ENCODE measurements at places on chromosomes 3 and 15.
A peak's percentile ranks its signal among the peaks of the same experiment; 100 is the strongest.

GRCh38 chr3:171261487-171261886 lies 198.7 kb downstream of the TNIK start:
- DNase-seq: no peak

DNA sequence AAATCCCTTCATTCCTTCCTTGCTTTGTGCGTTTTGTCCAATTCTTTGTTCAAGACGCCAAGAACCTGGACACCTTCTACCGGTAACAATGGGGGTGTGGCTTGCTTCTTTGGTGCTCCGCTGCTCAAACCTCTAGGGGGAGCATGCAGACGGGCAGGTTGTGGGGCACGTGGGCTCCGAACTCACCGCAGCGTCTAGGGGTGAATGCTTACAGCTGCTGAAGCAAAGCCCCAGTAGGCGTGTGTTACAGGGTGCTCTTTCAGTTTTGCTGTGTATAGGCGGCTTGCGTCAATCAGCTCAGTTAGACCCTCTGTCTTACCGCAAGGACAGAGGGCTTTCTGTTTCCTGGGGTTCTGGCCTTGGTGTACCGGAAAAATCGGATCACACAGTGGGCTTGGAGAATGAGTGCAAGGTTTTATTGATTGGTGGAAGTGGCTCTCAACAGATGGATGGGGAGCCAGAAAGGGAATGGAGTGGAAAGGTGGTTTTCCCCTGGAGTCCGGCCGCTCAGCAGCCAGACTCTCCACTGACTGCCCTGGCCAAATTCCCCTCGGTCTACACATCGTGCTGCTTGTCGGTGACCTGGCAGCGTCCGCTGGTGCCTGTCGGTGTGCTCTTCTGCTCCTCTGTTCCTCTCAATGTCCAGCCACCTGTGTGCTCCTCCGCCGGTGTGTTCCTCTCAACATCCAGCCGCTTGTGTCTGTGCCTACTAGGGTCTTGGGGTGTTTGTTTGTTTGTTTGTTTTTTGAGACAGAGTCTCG lies 1.2 kb upstream of the LRRC34 start:
- DNase-seq: peak; percentile 49

GRCh38 chr3:130960139-130960795 lies 66.4 kb downstream of the ASTE1 start:
- no peak for DNase-seq

DNA sequence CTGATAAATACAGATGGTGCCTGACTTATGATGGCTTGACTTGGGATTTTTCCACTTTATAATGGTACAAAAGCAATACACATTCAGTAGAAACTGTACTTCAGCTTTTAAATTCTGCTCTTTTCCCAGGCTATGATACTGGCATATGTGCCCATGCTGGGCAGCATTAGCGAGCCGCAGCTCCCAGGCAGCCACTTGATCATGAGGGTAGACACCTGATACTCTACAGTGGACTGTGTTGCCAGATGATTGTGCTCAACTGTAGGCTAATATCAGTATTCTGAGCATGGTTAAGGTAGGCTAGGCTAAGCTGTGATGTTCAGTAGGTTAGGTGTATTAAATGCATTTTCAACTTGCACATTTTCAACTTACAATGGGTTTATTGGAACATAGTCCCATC lies 17.7 kb upstream of the FEM1B start:
- DNase-seq: no peak

DNA sequence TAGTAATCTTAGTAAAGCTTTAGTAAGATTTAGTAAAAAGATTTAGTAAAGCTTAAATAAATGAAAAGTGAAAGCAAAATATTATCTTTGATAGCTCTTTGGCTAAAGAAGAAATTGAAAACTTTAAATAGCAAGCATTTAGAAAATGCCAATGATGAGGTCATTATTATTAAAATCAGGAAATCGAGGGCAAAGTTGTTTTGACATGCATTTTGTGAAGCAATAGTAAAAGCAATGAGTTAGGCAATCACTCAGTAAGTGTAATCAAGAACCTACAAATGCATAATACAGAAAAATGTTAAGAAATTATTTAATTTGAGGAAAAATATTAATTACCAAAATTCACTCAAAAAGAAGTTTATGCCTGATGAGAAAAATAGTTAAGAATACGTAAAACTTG lies 280.3 kb upstream of the MME start:
- no peak for DNase-seq

DNA sequence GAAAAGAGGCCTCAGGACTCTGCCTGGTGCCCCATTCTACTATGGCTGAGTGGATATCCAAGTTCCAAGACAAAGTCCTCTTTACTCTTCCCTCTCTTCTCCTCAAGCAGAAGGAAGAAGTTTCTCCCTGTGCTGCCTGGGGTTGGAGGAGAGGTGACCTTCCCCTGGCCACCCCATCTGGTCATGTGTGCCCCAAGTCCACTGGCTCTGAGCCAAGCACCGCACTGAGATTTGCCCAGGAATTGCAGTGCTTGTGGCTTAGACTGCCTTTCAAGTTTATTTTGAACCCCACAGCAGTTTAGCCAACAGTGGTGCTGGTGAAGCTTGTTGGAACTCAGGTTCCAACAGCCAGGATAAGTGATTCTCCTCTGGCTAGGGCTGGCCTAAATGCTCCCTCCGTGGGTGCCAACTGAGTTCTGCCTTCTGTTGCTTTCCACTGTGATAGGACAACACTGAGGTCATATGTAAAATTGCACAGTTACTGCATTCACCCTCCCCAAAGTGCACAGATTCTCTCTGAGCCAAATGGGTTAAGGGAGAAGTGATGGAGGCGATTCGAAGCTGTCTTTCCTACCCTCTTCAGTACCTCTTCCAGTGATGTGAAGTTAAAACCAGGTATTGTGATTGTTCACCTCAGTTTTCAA lies 69.9 kb downstream of the TMCO5A start:
- no peak for DNase-seq

- DNase-seq: no peak
Observed at GRCh38 chr3:119598410-119599098, 869 bp downstream of the PLA1A start.

DNA sequence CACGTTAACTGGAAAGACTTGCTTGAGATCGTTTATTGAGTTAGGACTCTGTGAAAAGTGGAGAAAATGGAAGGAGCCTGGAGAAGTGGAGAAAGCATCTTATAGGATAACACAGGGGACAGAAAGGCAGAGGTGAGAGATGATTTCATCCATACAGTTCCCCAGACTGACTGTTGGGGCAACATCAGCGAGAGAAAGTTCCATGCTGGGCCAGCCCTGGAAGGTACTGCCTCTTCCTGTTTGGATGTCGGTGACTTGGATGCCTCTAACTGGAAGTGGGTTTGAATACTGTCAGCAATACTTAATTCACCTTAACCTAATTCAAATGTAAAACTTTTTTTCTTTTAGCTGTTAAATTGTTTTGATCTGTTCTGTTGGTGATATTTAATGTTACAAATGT lies 32.3 kb downstream of the ATP13A5 start:
- DNase-seq: no peak
